HL-60 (cell line): ENCODE measurements at places on chromosomes 3 and 15.
A peak's percentile ranks its signal among the peaks of the same experiment; 100 is the strongest.

DNA sequence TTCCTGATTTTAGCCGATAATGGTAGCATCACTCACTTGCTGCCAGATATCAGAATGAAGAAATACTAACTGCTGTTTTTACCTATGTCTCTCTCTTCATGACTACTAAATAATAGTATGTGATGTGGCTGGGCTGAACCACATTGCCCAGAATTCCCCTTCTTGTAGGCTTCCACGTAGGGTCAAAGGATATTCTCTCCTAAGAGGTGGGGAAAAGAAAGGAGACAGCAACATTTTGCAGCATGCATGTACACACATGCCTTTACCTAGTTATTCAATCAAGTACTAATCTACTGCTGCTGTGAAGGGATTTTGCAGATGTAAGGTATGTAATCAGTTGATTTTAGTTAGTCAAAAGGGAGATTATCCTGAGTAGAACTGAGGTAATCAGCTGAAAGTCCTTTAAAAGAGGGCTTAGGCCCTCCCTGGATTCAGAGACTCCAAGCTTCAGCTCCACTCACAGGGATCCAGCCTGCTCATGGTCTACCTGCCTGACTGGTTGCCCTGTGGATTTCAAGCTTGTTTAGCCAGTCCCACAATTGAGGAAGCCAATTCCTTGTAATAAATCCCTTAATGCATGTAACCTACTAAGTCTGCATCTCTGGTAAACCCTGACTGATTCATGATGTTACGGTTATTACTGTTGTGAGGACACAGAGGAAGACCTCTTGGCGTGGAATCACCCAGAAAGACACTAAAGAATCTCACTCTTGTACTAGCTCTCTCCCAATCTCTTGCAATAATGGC lies 20.4 kb downstream of the PLD1 start:
- no peak for DNase-seq

DNA sequence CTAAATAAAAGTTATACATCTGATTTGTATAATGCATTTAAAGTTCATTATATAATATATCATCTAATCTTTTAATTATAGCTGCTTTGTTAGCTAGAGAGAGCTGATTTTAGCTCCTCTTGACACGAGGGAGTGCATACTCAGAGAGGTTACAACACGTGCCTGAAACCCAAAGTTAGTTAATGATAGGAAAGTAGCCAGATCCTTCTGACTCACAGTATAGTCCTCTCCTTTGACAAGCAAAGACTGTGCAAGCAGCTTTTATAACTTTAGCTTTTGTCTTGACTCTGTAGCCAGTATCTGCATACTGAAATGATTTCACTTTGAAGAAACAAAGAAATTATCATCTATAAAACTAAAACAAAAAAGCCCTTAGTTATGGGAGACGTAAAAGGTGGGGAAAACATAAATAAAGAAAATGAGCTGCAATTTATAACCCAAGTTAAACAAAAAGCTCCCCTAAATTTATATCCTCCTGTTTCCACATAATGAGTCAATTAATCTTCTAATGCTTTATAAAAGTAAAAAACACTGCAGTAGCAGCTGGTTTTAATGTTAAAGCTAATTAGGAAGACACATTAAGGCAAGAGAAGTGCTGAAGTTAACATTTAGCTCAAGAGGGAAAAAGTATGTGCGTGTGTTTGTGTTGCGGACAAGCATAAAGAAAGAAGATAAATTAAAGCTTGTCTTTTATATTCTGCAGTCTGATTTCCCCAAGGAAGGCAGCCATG lies 13.1 kb downstream of the GABRR3 start:
- no peak for DNase-seq

DNA sequence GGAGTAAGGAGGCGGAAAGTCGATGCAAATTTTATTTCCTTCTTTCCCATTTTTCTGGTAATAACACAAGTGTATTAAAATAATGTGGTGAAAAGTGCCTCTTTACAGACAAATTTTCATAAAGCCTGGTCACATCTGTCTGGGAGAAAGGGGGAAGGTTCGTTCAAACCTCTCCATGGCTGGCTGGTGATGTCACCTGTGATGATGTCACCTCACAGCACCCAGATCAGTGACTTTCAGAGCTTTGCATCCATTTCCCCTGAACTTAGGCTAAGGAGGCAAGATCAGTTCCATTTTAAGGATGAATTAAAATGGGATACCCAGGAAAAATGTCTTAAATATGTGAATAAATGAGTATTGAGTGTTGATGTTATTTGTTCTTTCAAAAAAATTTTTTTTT lies 34.1 kb downstream of the ATP10A start:
- DNase-seq, result no peak

DNA sequence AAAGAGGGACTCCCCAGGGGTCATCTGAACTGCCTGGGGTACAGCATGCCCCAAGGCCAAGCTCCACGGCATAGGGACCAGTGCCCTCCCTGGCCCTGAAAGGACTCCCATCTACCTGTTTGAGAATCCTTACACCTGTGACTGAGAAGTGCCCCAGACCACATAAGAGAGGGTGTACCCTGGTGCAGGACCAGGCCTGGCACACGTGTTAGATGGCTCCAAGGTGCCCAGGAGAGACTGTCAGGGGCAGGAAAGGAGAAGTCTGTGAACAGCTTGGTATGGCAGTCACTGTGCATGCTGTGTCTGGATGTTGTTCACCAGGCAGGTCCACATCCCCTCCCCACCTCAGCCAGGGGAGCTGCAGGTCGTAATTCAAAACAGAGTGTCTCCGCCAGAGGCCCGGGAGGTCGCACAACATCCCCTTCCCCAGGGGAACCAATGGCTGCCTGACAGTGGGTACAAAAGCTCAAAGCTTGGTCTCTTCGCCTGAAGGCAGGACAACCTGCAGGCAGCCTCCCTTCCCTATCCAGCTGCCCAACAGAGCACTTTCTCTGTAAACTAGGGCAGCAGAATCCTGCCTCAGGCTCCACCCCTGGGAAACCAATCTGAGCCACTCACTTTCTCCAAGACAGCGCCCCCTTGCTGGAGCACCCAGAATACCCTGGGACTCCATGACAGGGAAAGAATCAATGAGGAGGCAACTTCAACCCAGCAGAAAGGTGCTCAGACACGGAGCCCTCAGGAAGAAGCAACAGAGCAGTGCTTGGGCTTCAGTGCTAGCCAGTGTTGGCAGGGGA lies 3.9 kb downstream of the NUP210 start:
- DNase-seq, result peak; percentile 46

GRCh38 chr15:63073497-63074172 lies 31.1 kb downstream of the TPM1 start:
- no peak for DNase-seq

DNA sequence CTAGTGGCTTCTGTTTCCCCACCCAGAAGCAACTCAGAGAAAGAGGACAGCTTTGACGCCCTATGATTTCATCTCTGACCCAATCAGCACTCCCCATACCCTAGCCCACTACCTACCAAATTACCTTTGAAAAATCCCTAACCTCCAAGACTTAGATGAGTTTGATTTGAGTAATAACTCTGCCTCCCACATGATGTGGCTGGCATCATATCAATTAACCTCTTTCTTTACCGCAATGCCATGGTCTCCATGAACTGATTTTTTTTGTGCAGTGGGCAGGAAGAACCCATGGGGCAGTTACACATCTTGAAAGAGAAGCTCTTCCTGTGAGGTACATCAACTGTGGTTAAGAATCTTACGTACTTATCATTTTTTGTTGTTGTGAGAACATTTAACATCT lies 25.5 kb upstream of the APOD start:
- no peak for DNase-seq

DNA sequence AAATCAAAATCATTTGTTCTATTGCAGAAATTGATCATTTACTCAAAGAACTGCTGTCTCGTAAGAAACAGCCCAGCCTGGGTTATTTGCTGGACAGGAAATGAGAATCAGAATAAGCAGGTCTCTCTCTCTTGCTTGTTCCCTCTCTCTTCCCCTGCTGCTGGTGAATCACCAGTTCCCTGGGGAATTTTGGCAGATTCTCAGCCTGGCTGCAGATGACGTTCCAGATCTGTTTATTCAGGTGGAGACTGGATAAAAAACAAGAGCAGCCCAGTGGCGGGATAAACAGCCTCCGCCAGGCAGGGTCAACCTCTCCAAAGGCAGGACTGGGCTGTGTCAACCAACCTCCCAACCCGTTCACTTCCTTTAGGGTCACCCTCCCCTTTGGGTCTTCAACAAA lies 72.1 kb downstream of the LRIG1 start:
- no peak for DNase-seq

- DNase-seq, result no peak
Observed at GRCh38 chr3:110687138-110687537, 384.5 kb upstream of the NECTIN3 start.

DNA sequence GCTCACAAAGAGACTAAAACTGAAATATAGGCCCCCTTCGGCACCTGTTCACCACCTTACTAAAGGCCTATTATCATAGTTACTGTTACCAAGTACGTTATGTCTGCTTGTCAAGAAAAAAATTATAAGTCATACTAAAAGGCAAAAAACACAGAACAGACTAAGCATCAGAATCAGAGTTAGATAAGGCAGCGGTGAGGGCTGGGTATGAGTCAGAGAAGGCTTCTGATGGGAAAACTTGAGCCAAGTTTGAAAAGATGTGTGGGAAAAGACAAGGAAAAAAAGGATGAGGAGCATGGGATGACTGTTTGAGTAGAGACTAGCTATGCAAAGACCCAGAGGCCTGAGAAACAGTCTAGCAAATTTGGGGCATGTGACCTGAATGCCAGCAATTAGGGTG lies 387.2 kb upstream of the SGO1 start:
- no peak for DNase-seq

DNA sequence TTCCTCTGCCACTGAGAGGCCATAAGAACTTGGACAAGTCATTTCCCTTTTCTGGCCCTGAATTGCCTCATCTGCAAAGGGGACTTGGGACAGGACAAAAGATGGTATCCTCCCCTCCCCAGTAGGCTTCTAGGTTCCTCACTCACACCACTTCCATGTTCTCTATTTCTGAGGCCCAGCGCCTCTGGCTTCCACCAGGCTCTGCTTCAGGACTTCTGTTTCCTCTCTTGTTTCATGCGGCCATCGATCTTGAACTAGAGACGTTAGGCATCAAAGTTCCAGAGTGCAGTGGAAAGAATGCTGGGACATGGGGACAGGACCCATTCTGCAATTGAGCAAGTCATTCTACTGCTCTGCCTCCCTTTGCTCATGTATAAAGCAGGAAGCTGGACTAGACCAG lies 1.7 kb downstream of the TM4SF4 start:
- DNase-seq, result peak; percentile 54

- no peak for DNase-seq
Observed at GRCh38 chr3:193498215-193498614, 56.5 kb downstream of the ATP13A4 start.

DNA sequence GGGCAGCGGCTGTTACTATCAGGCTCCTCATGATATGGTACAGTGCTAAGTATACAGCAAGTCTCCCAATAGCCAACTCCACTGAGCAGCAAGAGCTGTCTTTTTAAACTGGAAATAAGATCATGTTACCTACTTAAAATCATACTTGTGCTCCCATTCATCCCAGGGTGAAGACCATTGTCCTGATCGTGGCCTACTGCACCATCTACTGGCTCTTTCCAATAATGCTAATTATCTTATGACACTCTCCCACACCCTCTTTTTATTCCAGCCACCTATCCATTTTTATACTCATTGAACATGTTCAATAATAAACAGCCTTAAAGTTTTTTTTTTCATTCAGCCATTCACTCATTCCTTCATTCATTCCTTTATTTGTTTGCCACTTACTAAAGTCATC lies 117.7 kb downstream of the GBE1 start:
- no peak for DNase-seq

GRCh38 chr3:136716629-136717028 lies 35.5 kb downstream of the STAG1 start:
- no peak for DNase-seq

DNA sequence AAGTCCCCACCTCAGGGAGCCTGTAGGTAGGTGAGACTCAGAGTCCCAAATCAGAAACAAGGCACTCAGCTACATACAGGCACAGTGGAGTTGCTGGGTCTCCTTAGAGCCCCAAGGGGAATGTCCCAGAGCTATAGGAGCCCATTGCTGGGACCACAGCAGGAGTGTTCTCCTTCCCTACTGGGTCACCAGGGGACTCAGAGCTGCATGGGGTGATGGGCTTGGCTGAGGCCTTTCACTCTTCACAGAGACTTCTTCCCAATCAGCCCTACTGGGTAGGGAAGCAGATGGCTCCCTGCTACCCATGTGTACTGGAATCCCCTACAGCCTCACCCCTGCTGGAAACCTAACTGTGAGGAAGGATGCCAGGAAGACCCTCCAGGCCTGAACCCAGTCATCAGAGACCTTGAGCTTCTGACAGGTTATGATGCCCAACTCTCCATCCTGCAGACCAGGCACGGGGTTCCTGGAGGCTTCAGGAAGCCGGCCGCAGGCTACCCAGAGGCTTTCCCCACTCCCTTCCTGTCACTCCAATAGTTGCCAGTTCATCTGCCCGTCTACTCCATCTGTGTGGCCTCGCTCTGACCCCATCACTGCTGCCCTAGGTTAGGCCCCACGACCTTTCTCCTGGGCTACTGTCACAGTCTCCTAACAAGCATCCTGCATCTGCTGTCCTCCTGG lies 24.0 kb downstream of the RASGRF1 start:
- DNase-seq, result no peak

DNA sequence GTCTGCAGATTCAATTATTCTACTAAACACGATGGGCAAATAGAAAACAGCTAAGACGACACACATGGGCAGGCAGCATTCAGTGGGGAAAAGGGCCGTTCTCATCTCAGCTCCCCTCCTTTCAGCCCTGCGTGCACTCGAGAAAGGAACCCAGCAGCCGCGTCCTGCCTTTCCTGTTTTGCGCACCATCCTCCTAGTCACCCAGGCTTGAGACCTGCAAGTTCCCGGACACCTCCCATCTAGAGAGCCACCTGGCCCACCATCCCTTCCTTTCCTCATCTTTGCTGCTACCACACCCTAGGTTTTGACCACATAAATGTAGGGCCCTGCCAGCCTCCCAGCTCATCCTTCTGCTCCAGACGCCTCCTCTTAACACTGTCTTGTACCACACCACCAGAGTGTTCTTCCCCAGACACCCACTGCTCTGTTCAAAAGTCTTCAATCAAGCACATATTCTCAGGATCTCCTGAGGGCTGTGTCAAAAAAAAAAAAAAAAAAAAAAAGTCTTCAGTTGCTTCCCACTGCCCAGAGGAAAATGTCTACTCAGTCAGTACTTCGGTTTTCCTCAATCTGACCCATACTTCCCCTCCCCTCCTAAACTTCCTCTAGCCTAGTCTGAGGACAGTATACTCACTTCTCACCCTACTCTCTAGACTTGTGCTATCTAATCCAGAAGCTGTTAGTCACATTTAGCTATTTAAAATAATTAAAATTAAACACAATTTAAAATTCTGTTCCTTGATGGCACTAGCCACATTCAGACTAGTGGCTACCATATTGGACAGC lies 182.0 kb downstream of the STT3B start:
- DNase-seq, result no peak

DNA sequence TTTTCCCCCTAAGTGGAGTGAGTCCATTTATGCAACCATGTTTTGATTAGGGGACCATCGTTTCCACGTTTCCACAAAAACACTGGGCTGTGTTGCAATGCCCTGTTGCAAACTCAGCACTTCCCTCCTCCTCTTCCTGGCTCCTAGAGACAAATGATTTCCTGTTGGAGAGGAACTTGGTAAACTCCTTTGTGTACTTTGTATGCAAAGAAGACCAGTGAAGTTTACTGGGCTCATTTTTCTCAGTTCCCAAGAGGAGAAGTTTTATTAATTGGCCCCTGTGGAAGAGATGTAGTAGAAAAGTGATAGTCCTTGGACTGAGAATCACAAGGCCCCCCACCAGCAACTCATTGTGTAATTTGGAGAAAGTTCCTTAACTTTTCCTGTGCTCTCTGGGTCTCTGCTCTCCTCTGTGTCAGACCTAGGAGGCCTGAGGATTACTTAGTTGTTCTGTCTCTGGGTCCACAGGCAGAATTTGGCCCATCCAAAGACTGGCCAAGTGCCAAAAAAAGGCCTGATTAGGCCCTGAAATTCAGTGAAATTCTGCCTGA lies 95.0 kb downstream of the ATG7 start:
- DNase-seq, result peak; percentile 43
